A375 (cell line): ENCODE measurements at places on chromosomes 6 and 20. TPM values are rescaled to one million over a fixed set of nuclear protein-coding genes. Genes with fewer than 3 reads are reported as not detected.

The SAPCD1 gene
- total RNA-seq: 13.0 and 13.2 TPM in 2 replicates

The C20orf202 gene
- not detected in 2 replicates for total RNA-seq

The RNF144B gene
- 0.19 and 0.45 TPM in 2 replicates for total RNA-seq

The SLC13A3 gene
- 1.5 and 2.8 TPM in 2 replicates for total RNA-seq

The FNDC1 gene
- total RNA-seq: not detected in 2 replicates

The ZNF318 gene
- total RNA-seq: 5.1 and 5.7 TPM in 2 replicates

The OR2H1 gene
- total RNA-seq: not detected in 2 replicates

The RBPJL gene
- not detected in 2 replicates for total RNA-seq

The HLA-F gene
- total RNA-seq: 16.2 and 18.7 TPM in 2 replicates

The MOG gene
- 0.16 TPM in 1 of 2 replicates, not detected in the other for total RNA-seq

The IL17F gene
- total RNA-seq: not detected in 2 replicates

The SALL4 gene
- 1.4 and 1.8 TPM in 2 replicates for total RNA-seq

The STMND1 gene
- not detected in 2 replicates for total RNA-seq

The TSPO2 gene
- total RNA-seq: not detected in 2 replicates

The COL9A3 gene
- total RNA-seq: 835 and 843 TPM in 2 replicates

The PTPRK gene
- total RNA-seq: 18.6 and 19.3 TPM in 2 replicates

The CHRNA4 gene
- not detected in 2 replicates for total RNA-seq

The SLC35F1 gene
- 2.9 and 3.9 TPM in 2 replicates for total RNA-seq

The TPD52L2 gene
- total RNA-seq: 92.3 and 97.2 TPM in 2 replicates
